Transverse colon (tissue), 4 donors: ENCODE measurements at places on chromosomes 7 and 10.
A peak's percentile ranks its signal among the peaks of the same experiment; 100 is the strongest.

- DNase-seq: peak; percentile 8
These were observed 45.3 kb downstream of the RASGEF1A start for GRCh38 chr10:43221419-43222209.

DNA sequence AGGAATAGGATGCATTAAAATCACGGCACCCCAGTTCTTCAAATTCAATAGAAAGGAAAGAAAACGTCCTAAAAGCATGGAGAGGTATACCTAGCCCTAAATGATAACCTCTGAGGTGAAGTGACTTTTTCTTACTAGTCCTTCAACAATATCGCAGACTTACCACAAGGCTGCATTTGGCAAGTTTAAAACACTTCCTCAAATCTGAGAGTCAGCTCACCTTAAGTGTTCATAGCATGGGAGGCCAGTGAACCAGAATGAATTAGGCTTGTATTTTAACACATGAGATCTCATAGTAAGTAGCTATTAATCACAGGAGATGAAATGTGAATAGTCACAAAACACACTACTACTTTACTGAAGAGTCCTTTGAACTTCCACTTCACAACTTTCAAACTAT, 124.2 kb downstream of the RNF32 start:
- DNase-seq: no peak

GRCh38 chr7:142811154-142811737, 40.5 kb downstream of the PRSS2 start:
- DNase-seq: no peak

DNA sequence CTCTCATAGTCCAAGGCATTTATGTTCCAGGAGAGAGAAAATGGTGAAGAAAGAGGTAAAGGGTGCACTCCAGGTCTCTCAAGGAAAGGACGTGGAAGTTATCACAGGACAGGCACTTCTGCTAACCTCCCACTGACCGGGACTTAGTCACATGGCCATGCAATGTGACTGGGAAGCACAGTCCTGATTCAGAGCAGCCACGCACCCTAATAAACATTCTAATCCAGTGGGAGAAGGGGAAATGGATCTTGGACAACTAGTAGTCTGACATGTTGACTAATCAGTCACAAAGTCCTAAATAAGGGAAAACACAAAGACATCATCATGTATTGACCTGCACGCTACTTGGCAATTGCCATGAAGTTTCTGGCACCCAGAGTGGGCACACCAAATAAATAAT, 417.5 kb upstream of the ZMIZ1 start:
- DNase-seq: no peak

DNA sequence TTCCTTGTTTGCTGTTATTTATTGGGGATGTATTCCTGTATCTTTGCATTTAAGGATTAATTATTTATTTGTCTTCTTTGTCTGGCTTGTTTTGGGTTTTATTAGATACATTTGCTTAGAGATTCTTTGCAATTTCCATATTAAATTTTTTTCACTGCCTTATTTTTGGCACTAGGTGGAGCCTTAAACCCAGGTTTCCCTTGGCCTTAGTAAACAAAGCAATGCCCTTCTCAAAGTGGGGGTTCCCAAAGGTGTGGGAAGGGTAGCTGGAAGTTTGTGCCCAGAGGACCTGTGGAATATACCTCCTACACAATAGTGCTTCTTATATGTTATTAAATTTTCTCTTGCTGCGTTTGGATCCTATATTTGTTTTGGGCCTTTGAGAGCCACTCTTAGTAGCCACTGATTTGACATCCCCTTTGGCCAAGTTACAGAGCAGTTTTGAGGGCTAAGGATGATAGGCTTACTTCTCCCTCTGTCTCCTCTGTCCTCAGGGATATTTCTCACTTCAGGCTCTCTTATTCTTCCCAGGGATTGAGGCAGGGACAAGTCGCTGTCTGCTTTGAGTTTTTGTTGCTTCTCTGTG, 162.3 kb downstream of the ITGB1 start:
- DNase-seq: no peak

GRCh38 chr10:75466886-75467285, 35.5 kb downstream of the LRMDA start:
- DNase-seq: no peak

DNA sequence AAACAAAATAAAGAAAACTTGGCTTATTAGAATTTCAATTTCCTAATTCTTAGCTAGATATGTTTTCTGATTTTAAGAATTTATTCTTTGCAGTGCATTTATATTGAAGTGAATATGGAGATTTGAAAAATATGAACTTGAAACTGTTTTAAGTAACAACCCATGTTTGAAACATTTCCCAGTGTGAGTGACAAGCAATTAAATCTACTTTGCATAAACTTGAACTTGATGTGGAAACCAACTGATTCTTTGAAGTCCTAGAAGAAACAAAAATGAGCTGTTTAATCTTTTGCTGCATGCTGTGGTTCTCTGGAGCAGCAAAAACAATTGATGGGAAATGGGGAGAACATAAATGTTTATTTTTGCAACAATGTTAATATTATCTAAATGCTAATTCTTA, 430.2 kb downstream of the ARL4A start:
- no peak for DNase-seq

DNA sequence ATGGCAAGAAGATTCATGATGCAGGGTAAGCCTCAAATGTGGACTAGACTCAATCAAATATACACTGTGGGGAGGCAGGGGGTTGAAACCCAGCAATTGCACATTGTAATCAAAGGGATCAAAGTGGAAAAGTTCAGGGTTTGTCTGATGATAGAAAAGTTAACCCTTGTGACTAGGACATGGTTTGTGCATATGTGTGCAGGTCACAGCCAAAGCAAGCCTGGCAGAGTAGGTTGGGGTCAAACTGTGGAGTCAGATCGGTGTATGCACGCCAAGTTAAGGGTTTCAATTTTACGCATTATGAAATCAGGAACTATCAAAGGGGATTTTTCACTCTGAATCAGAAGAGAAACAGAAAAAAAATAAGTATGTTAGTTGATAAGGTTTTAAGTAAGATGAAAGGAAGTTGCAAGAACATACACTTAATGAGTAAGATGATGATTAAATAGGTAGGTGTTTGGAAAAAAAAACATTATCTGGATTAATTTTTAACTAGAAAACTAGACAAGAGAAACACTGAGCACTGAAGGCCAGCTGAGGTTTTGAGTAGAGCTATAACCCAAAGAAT, 188.3 kb downstream of the DGKB start:
- no peak for DNase-seq

DNA sequence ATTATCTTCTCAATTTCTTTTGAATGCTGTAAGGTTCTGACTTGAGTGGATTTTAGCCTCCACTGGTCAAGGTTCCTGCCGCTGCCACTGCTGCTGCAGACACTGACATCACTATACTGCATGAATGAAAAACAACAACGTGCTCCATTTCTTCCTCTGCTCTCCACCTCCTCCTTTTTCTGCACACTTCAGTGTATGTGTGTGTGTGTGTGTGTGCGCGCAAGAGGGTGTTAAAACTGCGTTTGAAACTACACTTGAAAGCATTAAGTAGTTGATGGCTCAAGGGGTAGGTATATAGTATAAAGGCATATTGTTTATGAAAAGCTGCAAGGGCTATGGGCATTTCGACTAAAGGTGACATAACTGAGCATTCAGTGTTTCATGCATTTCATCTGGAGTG, 3.5 kb downstream of the GLCCI1 start:
- DNase-seq: no peak

- DNase-seq: no peak
These were observed 45.2 kb upstream of the AKR1E2 start for GRCh38 chr10:4780782-4781181.

DNA sequence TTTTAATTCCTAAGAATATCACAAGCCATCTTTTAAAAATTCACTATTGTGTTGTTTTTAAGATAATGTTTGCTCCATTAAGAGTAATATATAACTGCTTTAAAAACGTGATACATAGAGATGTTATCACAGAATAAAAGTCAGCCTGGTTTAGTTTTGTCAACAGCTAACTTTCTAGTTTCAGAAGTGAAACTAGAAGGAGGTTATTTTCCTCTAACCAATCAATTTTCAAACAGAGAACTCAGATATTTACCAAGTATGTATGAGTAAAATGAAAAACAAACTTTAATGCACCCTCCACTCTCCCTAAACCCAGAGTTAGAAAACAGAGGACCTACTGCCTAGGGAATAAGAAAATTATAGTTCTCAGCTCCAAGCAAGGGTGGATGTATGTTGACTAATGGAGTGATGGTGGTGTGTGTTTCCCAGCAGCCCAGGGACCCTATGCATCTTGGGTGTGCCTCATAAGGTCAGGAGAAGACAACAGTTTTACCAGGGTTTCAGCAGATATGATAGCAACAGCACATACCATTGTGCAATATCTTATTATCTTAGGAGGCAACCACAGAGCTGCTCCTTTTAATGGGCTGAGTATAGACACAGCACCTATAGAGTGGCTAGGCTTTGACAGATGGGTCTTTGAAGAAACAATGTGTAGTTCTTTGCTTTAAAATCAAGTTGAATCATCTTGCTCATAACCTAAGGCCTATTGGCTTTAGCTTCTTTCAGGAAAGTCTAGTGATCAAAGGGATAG, 58.4 kb downstream of the PTPRZ1 start:
- DNase-seq: no peak

DNA sequence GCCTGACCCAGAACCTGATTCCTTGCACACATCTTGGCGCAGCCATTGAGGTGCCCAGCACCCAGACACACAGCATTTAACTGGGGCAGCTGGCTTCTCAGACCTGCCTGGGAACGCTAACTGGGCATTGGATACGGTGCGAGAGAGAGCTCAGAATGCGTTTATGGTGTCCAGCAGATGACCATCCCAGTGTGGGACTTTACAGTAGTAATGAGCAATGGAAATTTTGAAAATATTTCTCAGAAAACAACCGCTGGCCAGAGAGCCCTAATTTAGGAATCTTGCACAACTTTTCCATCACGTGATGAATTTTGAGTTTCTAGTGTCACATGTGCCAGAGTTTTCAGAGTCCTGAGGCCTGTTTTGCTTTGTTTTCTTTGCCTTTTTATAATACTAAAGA, 78.2 kb upstream of the SEC61G start:
- DNase-seq: no peak

DNA sequence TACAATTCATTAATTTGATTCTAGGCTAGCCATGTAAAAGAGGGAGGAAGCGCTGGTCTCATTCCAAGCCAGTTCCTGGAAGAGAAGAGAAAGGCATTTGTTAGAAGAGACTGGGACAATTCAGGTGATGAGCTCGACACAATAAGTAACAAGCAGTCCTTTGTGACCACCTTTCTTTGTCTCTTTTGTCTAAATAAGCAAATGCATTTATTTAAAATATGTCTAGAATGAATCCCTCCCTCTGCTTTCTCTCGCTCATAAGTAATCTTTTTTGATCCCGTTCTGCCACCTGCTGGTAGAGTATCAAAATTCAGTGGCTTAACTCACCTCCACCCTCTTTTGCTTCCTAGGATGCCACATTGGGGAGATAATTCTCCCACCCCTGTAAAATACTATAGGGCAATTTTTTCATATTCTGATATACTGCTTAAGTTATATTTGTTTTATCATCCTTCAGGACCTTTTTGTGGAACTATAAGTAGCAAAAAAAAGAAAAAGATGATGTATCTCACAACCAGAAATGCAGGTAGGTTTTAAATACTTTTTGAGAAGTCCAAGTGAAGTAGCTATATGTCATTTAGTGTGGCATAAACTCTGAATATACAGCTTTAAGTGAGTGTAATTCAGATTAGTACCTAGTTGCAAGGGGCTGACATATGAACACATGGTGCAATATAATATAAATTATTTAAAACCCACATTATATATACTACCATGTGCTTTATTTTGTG, 91.5 kb downstream of the GSDME start:
- DNase-seq: peak; percentile 11

- DNase-seq: peak; percentile 49
These were observed 115.0 kb downstream of the FAM107B start for GRCh38 chr10:14659626-14660196.

DNA sequence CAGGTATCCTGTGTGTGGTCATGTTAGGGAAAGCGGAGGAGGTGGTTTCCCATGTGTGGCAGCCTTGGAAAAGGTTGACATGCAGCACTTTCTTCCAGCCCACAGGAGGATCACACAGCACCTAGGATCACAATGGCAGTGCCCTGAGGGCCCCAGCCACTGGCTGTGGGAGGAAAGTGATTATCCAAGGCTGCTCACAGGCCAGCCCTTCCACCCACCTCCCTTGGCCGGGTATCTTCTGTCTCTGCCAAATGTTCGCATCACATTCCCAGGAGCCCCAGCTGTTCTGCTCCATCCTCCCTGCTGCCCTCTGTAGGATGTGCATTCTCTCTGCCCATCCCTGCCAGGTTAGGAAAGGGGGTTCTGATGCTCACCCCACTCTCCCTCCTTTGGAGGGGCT, 2.5 kb upstream of the MLXIPL start:
- DNase-seq: no peak

DNA sequence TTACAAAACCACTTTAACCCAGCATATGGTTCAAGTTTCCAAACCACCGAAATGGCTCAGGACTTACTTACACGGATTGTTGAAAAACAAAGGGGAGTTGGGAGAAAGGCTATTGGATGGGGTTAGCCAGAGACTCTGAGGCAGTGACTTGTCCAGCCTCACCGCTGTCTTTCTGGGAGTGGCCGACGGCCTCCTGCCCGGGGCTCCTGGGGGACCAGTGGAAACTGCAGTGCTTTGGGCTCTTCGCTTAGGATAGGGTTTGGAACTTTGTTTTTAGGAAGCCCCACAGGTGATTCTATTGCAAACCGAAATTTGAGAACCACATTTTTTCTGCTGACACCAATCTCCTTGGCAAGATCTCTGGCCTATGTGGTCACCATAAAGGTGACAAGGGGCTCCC, 38.1 kb upstream of the R3HCC1L start:
- DNase-seq: no peak

- no peak for DNase-seq
These were observed 21.5 kb downstream of the CYP26A1 start for GRCh38 chr10:93095225-93095624.

- DNase-seq: no peak
These were observed 145.2 kb upstream of the KLF14 start for GRCh38 chr7:130879191-130879590.

DNA sequence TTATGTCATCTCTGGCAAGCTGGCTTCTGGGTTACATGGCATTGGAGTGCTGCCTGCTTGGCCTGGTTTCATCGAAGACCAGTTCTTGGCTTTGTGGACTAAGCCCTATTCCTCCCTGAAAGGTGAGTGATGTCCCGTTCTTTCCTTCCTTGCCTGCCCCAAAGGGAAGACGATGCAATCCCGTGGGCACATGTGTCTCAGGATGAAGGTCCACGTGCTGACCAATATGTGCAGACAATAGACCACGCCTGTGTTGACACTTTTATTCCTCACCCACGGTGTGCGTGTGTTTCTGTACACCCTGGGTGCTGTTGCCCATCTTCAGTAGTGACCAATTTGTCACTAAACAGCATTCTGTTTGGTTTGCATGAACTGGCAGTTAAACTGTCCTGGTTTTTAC, 28.6 kb upstream of the SHH start:
- no peak for DNase-seq

DNA sequence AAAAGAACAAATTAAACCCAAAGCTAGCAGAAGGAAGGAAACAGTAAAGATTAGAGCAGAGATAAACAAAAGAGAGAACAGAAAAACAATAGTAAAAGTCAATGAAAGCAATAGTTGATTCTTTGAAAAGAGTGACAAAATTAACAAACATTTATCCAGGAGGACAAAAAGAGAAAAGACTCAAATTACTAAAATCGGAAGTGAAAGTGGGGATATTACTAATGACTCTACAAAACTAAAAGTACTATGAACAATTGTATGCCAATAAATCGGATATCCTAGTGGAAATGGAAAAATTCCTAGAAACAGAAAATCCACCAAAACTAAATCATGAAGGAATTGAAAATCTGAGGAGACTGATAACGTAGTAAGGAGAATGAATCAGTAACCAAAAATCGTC, 96.3 kb downstream of the SNX13 start:
- no peak for DNase-seq
